ENCODE measurements at places on chromosomes 16 and 17.

- DNase-seq = no peak
Observed at GRCh38 chr16:67145746-67146145, 5.1 kb downstream of the B3GNT9 start.

GRCh38 chr16:89033304-89033703 lies 56.3 kb upstream of the CBFA2T3 start:
- DNase-seq = no peak

DNA sequence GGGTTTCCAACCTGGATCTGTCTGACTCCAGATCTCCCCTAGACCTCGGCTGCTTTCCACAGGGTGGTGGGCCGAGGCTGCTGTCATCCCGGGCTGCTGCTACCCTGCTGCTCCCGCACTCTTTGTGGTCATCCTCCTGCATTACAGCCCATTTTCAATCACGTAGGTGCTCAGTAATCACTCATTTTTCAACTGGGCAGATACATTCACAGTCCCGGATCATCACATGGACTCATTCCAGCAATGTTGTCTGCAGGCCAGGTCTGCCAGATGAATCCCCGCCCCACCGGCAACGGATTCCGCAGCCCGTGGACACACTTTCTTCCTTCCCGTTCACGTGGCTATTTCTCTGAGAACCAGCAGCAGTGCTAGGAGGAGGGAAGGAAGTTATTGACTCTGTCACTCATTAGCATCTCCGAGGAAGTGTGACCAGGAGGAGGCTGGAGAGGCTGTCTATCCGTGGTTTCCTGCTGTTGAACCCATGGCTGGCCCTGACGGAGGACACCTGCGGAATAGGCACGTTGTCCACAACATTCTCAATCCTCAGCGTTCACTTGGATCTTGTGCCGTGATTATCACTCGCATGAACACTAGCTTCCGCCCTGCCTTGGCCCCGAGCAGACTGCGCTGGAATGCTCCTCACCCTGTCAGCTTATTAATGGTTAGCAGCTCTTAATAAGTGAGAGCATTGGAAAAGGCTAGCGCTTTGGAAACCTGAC lies 14.7 kb upstream of the ZCCHC14 start:
- peak; percentile 12 for DNase-seq

GRCh38 chr17:40097931-40098845 lies 2.2 kb downstream of the NR1D1 start:
- no peak for DNase-seq

DNA sequence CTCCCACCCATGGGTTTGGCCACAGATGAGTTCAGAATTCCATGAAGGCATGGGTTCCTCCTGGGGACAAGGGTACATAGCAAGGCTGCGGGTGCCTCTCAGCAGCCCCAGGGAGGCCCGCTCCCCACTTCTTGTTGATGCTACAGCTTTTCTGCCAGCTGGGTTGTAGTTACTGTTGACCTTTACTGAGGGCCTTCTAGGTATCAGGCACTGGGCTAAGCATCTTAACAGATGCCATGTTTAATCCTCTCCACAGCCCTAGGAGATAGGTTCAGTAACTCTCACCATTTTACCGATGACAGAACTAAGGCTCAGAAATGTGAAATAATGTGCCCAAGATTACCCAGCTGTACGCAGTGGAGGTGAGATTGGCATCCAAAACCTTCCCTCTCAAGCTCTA lies 54.3 kb upstream of the DLX4 start:
- no peak for DNase-seq

DNA sequence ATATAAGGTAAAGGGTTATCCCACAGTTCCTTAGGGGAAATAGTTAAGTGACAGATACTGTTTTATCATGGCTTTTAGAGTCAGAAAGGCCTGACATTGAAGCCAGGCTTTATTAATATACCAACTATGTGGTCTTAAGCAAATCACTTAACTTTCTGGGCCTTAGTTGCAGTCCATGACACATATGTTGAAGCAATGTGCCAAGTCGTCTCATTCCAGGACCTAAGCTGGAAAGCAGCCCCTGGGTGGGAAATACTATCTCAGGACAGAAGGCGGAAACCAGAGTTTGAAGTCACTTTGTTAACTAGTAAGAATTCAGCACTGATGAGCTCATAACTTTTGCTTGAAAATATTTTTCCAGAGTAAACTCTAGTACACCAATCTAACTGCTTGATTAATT lies 80.0 kb downstream of the USP32 start:
- DNase-seq = no peak

DNA sequence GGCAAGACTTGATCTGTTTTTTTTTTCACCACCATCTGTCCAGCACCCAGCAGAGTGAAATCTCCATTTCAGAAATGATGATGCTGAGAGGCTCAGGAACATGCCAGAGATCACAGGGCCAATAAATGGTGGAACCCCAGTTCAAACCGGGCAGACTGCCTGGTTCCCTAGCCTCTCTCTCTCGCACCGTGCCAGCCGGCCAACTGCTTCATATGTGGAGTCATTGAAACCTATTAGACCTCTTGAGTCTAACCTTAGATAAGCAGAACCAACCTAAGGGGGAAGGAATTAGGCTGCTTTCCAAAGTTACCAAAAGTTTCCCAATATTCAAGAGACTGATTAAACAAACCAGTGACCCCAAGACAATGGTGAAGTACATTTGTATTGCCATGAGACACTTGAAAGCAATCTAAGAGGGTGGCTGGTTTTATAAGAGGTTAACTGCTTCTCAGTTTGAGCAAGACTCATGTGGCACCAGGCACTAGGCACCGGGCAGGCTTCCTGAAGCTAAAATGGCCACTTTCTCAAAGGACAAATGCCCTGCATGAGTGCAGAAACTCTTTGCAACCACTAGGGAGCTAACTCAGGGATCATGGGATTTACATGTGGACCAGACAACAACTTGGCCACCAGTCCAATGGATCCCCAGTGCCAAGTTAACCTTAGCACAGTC lies 18.4 kb downstream of the TOX3 start:
- no peak for DNase-seq

DNA sequence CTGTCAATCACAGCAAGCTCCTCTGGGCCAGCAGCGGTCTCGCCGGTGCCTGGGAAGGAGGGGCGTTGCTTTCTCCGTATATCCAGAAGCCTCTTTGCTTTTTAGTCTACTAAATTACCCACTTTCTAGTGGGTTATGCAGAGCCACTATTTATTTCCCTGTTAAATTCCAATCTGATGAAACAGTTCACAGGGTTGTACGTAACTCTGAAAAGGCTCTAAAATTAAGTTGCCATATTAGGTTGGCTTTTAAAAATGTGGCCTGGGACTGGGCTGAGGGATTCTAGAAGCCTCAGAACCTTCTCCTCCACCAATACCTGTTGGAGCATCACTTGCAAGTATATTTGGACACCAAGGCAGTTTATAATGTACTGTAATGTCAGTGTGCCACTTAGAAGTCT lies 27.2 kb downstream of the MARCHF10 start:
- no peak for DNase-seq

DNA sequence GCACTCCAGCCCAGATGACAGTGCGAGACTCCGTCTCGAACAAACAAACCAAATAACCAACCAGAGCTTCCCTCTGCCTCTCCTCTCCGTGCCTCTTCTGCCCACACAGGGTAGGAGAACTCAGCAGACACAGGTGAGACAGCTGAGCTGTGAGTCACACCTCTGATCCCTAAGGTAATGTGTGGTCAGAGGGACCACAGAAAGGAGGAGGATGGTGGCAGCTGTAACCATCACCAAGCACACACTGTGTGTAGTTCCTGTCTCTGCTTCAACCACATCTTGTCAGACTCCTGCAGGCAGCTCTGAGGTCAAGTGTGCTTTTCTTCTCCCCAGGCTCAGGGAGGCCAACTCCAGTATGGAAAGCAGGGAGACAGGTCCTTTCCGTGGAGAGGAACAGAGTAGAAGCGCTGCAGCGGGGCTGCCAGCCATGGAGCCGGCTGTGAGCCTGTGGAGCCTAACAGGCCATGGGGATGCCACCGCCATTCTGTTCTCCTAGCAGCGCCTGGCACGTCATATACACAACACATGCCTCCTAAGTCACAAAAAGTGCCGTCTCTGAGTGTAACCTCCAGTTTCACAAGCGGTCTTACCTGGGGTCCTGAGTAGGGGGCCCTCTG lies 7.1 kb downstream of the NUDT16L1 start:
- DNase-seq = no peak

DNA sequence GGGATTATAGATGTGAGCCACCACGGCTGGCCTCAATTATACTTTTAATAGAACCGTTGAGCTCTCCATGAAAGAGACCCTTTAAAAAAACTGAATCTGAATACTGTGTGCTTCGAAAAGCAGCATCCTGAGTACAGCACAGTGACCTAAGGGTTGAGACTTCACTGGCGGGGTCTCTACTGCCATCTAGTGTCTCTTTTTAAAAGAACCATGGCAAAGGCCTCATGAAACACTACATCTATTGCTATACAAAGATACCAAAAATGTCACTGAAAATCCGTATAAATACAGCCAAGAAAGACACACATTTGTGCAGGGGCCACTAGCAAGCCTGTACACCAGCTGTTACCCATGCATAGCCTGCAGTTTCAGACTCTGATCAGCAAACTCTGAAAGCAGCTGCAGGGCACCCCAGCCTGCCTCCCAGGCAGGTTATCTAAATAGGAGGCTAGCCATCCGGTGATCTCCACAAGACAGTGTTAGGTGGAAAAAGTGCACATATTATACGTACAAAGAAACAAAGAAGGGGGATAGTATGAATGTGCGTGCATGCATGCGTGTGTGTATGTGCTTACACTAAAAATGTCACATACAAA lies 35.3 kb downstream of the NPLOC4 start:
- DNase-seq = peak; percentile 71

DNA sequence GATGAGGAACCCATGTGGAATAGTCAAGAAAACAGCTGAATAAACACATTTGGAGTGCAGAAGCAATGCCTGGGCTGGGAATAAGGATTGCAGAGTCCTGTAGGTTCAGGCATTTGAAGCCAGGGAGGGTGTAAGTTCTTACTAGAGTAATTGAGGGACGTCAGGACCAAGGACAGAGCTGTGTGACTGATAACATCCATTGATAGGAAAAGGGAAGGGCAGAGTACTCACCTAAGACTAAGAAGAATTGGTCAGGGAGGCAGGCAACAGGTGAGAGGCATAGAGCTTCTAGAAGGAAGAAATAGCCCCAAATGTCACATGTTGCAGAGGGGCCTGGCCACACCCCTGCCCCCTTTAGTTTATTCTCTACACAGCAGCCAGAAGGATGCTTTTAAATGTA lies 79.8 kb upstream of the TMEM132E start:
- no peak for DNase-seq

- no peak for DNase-seq
Observed at GRCh38 chr16:14358697-14359305, 271.3 kb downstream of the PARN start.

DNA sequence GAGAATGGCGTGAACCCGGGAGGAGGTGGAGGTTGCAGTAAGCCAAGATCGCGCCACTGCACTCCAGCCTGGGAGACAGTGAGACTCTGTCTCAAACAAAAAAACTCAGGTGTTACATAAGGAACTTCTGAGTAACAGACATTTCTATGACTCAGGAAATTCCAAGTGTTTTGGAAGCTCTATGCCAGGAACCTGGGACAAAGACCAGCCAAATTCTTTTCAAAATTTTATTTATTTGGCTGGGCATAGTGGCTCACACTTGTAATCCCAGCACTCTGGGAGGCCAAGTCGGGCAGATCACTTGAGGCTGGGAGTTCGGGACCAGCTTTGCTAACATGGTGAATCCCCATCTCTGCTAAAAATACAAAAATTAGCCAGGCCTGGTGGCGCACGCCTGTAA lies 5.2 kb upstream of the SH2B1 start:
- no peak for DNase-seq

- no peak for DNase-seq
Observed at GRCh38 chr16:75089486-75090202, 26.9 kb downstream of the LDHD start.

DNA sequence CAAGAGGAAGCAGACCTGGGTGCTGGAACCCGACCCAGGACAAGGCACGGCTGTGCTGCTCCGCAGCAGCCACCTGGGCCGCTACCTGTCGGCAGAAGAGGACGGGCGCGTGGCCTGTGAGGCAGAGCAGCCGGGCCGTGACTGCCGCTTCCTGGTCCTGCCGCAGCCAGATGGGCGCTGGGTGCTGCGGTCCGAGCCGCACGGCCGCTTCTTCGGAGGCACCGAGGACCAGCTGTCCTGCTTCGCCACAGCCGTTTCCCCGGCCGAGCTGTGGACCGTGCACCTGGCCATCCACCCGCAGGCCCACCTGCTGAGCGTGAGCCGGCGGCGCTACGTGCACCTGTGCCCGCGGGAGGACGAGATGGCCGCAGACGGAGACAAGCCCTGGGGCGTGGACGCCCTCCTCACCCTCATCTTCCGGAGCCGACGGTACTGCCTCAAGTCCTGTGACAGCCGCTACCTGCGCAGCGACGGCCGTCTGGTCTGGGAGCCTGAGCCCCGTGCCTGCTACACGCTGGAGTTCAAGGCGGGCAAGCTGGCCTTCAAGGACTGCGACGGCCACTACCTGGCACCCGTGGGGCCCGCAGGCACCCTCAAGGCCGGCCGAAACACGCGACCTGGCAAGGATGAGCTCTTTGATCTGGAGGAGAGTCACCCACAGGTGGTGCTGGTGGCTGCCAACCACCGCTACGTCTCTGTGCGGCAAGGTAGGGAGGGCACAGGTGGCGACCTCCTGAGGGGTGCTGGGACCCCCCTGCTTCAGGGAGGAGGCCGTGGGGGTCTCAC lies 667 bp downstream of the FSCN2 start:
- DNase-seq = no peak

GRCh38 chr16:87618216-87618615 lies 15.9 kb downstream of the JPH3 start:
- no peak for DNase-seq

- peak; percentile 92 for DNase-seq
Observed at GRCh38 chr16:10828851-10829366, 10.3 kb upstream of the TVP23A start.

GRCh38 chr17:4722678-4723240 lies 8.5 kb upstream of the MED11 start:
- DNase-seq = no peak

GRCh38 chr16:4911970-4912386 lies 25.0 kb downstream of the PPL start:
- no peak for DNase-seq

DNA sequence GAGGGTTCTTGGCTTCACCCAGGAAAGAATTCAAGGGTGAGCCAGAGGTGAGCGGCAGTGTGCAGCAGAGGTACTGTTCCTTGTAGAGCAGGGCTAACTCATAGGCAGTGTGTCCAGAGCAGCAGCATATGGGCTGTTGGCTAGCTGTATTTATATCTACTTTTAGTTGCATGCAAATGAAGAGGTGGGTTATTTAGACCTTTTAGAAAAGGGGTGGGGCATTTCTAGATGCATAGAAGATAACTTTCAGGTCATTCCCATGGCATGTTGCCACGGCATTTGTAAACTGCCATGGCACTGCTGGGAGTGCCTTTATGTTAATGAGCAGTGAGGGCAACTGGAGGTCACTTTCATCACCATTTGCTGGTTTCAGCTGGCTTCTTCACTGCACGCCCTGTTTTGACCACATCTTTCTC lies 141.0 kb downstream of the STX8 start:
- no peak for DNase-seq

DNA sequence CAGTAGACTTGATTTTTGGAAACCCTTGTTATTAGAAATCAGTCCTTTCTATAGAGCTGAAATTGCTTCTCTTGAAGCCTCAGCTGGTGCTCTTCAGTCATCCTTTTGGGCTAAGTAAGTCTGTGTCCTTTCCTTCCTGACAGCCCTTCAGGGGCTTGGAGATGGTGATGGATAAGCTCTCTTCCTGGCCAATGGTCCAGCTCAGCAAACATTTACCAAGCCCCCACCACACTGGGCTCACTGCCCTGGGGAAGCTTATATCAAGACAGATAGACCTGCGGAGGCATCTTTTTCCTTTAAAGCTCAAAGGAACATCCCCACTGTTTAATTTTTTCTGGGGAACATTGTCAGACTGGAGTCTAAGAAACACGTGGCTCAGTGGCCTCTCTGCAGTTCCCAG lies 139.6 kb downstream of the HAPSTR1 start:
- DNase-seq = no peak

- DNase-seq = no peak
Observed at GRCh38 chr16:48538746-48539484, 71.1 kb downstream of the N4BP1 start.
